CD4-positive, alpha-beta T cell treated with Interleukin-1 beta for 1 hour (primary cell): ENCODE measurements at places on chromosomes 13 and 19.

GRCh38 chr13:107130566-107130965, 562.6 kb upstream of the ARGLU1 start:
- DNase-seq = no peak

- peak; percentile 73 for DNase-seq
These were observed 45.6 kb upstream of the UBE2L5 start for GRCh38 chr13:30376426-30377311.

GRCh38 chr19:1851654-1852580, 3.6 kb upstream of the REXO1 start:
- DNase-seq = peak; percentile 80

- DNase-seq = no peak
These were observed 86.5 kb downstream of the IPO5 start for GRCh38 chr13:98039964-98040363.

- DNase-seq = no peak
These were observed 40.0 kb upstream of the FOXO1 start for GRCh38 chr13:40706439-40706838.

- DNase-seq = no peak
These were observed 51.4 kb downstream of the LRCH1 start for GRCh38 chr13:46604226-46604990.

- DNase-seq = no peak
These were observed 1.2 kb upstream of the NUMBL start for GRCh38 chr19:40691421-40692211.
